Activated T-helper 1 cell treated with anti-CD3 and anti-CD28 coated beads, Interleukin-2, amount 50 U/mL, for 16 hours (primary cell): ENCODE measurements at places on chromosomes 1 and 21.

GRCh38 chr1:45585110-45585426, 1.2 kb downstream of the NASP start:
- no peak for DNase-seq

DNA sequence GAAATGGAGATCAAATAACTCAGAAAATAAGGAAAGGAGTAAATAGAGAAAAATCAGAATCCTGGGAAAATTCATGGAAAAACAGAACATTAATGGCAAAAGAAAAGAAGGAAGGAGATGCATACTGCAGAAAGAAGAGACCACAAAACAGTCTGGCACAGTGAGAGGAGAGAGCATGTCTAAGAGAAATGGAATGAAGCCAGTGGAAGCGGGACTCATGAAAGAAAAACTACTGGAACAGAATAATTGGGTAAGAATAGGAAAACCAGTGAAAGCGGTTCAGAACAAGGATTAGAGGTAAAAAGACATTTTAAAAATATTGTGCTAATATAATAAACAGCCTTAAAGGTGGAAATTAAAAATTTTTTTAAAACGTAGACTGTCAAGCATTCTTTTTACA, 93.6 kb upstream of the GREM2 start:
- no peak for DNase-seq

- no peak for DNase-seq
Measured at GRCh38 chr1:47351305-47351704, 17.7 kb downstream of the CMPK1 start.

- DNase-seq, result no peak
Measured at GRCh38 chr1:220879076-220879508, at the start of gene HLX. HLX (plus strand) TSS chr1:220879443; CDS start chr1:220879858, 415 bp downstream.

DNA sequence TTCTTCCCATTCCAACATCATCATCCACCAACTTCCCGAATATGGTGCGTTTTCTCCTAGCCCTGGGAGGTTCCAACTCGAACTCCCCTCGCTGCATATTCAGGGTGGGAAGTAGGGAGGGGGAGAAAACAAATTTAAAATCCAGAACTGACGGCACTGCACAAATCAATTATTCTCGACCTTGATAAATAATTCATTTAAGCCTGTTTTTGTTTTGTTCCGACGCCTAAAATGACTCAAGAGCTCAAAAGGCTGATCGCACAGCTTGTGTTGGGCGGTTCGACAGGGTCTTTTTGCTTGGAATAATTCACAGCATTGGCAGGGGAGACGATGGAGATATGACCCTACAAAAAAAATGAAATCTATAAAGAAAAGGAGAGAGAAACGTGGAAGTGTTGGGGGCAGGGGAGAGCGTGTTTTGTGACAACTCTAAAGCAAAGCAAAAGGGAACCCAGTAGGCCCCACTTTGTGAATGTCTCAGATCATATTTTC, 3.1 kb upstream of the BARHL2 start:
- no peak for DNase-seq
